ENCODE measurements at places on chromosomes 1 and 21.

GRCh38 chr21:37916310-37917051, at the start of gene KCNJ6:
KCNJ6 (minus strand) TSS chr21:37916457; CDS start chr21:37840682, 75,775 bp downstream.
- DNase-seq: peak; percentile 49

- DNase-seq: no peak
Measured at GRCh38 chr1:169487133-169487532, 1.4 kb upstream of the SLC19A2 start.

- DNase-seq: peak; percentile 51
Measured at GRCh38 chr1:222877854-222878253, 63.0 kb downstream of the DISP1 start.

DNA sequence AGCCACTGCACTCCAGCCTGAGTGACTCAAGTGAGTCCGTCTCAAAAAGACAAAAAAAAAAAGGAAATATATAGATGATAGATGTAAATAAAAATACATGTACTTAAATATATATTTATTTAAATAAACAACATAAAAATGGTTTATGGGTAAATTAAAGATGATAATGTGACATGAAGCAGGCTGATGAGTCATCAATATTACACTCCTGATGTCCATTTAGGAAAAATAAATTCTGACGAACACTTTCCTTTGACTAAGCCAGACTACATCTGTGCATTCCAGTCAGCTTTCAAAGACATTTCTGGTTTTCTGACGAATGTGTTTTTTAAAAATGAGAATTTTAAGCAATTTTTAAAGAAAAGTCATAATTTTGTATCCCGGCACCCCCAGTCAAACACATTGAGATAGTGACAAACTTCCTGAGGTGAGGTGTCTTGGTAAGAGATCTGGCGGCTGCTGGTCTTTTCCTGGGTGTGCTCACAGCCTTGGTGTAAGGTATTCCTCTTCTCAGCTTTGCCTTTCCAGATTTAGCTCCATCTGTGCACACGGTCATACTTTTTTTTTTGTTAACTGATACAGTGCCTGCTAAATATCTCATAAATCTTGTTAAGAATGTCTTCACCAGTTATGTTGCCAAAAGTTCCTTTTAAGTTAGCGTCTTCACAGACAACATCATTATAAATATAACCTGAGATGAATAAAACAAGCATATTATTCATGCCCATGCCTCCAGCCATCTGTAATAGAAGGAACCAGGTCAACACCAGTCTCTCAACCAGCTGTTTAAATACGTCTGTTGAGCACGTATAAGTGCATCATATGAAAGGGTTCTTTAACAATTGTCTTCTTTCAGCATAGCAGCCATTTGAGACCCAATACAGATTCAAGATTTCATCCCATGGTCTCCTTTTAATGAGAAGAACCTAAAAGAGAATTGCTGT, 214.5 kb upstream of the PLD5 start:
- no peak for DNase-seq

GRCh38 chr21:28344985-28345384, 647.7 kb downstream of the LTN1 start:
- DNase-seq: no peak

GRCh38 chr1:101567582-101568189, 330.9 kb downstream of the S1PR1 start:
- peak; percentile 60 for DNase-seq

GRCh38 chr1:246208105-246208504, 299.0 kb downstream of the SMYD3 start:
- DNase-seq: no peak

DNA sequence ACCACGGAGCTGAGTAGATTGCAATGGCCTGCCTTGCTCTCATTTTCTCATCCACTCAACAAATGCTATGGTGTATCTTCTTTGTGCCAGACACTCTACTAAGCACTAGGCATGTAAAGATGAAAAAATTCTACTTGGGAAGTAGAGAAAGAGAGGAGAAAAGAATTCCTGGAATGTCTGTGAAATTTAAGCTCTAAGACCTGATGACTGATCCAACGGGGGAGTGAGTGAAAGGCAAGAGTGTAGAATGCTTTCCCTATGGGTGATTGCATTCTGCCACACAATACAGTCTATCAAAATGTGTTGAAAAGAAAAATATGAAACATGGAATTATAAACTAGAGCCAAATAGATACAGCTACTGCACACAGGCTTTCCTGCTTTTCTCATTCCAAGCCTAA, 82.3 kb downstream of the CYYR1 start:
- no peak for DNase-seq

DNA sequence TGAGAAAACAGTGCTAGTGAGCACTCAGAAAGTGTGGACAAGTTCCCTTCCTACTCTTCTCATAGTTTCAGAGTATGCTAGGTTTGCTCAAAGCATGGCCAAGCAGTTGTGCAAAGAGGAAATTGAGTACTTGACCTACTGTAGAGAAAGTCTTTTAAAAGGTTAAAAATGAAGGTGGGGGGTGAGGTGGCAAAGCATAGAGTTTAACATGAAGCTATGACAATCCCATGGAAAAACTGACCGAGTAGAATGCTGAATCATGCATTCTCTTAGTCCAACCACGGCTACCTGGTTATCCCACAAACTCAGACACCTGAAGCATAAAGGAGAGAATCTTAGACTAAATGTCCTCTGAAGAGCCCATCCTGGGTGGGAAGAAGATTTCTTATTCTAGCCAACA, 79.9 kb downstream of the PTPN14 start:
- DNase-seq: no peak

DNA sequence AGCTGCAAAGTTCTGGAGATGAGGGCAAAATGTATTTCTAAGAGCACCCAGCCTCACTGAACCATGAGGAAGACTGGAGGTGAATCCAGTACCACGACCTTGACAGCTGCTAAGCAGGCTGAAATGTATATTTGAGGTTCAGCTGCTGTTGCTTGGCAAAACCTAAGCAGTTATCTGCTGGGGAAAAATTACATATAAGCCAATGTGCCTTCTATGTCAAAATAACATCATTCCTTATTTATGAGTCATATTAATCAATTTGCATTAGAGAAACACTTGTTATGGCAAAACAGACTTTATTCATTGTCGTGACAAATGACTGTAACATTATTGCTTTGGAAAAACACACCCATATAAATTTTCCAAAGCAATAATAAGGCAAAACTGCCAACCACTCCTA, 560.5 kb upstream of the NR5A2 start:
- no peak for DNase-seq

DNA sequence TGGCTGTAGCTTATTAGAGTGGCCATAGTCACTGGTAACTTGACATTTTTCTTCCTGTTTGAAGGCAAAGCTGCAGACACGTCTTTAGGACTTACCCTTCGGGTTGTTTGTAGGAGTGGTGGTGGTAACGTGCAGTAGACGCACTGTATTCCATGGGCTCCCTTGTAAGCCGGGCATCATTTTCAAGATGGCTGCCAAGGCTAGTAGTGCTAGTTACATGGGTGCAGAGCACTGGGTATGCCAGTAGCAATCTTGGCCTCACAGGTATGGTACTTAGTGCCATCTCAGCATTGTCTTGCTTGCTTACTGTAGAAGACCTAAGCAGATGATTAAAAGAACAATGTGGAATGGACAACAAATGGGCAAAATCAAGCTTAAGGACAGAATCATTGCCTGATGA, 1.9 kb downstream of the YBX1 start:
- DNase-seq: peak; percentile 52

DNA sequence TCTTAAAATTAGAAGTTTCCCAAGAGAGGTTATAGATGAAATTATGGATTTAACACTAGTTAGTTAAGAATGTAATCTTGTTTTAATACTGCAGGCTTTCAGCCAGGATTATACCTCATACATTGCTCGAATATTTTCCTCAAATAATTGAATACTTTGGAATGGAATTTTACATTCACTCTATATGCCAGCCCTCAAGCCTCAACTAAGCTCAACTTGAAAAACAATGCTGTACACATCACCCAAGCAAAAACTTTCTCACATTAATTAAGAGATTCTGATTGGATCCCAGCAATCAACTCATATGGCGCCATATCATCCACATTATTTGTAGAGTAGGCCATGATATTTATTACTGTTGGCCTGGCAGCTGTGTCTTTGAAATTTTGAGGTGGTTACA, 710.7 kb upstream of the ADAMTS5 start:
- no peak for DNase-seq

- DNase-seq: no peak
Measured at GRCh38 chr1:17849216-17849615, 94.1 kb downstream of the ACTL8 start.

GRCh38 chr21:41932576-41933312, 21.1 kb downstream of the C2CD2 start:
- DNase-seq: no peak

GRCh38 chr1:154931940-154932487, 4.5 kb downstream of the PMVK start:
- DNase-seq: no peak
